CD4-positive, alpha-beta T cell treated with Interleukin-12 subunit alpha and Interleukin-12 subunit beta, for 1 hour (primary cell): ENCODE measurements at places on chromosomes 6 and 20.
A peak's percentile ranks its signal among the peaks of the same experiment; 100 is the strongest.

GRCh38 chr20:21529863-21530262 lies 16.0 kb upstream of the NKX2-2 start:
- DNase-seq = no peak

DNA sequence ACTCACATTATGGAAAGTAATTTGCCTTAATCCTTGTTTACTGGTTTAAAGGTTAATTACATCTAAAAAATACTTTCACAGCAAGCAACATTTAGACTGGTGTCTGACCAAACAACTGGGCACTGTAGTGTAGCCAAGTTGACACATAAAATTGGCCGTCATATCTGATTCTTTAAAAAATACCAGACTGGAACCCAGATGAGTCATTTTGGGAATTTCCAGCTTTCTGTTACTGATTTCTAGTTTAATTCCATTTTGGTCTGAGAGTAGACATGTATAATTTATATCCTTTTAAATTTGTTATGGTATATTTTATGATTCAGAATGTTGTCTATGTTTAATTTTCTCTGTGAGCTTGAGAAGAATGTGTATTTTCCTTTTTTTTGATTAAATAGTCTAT lies 44.1 kb downstream of the SCP2D1 start:
- DNase-seq = no peak

DNA sequence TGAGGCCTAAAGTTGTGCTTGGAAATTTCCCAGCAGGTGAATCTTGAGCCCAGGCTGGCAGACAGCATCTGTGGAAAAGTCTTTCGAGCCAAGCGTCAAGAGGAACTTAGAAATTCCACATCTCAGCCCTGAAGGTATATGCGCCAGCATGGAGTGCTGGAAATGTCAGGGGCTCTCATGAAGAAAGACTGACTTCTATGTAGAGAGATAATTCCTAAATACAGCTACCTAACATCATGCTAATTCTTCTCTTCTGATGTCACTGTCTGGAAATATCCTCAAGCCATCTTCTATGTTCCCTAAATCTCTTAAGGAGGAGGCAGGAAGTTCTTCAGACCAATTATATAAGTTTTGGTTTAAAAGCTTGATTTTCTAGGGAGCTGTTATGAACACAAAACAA lies 492.4 kb upstream of the MARCKS start:
- no peak for DNase-seq

DNA sequence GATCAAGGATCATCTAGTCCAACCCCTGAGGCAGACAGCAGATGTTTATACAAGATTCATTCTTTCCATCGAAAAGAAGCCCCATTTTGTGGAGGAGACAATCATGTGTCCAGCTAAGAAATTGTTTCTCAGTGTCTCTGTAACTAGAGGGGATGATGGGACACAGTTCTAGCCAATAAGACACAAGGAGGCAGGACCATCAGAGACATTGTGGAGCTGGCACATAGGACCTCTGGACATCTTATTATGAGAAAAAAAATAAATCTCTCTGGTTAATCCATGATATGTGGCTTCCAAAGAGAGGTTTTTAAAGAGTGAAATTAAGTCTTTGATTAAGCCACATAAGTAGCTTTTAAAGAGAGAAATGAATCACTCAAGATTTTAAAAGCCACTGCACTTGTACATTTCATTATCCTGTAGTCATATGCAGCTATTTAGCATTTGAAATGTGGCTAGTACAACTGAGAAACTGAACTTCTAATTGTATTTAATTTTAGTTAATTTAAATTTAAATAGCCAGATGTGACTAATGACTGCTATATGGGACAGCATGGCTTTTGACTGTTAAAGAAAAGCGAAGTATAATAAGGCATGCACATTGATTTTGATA lies 176.8 kb downstream of the TASP1 start:
- no peak for DNase-seq

- DNase-seq = peak; percentile 2
Measured at GRCh38 chr6:56243518-56244070, 3.8 kb downstream of the COL21A1 start.

- DNase-seq = peak; percentile 58
Measured at GRCh38 chr6:170553534-170554012, 466 bp upstream of the PSMB1 start.

DNA sequence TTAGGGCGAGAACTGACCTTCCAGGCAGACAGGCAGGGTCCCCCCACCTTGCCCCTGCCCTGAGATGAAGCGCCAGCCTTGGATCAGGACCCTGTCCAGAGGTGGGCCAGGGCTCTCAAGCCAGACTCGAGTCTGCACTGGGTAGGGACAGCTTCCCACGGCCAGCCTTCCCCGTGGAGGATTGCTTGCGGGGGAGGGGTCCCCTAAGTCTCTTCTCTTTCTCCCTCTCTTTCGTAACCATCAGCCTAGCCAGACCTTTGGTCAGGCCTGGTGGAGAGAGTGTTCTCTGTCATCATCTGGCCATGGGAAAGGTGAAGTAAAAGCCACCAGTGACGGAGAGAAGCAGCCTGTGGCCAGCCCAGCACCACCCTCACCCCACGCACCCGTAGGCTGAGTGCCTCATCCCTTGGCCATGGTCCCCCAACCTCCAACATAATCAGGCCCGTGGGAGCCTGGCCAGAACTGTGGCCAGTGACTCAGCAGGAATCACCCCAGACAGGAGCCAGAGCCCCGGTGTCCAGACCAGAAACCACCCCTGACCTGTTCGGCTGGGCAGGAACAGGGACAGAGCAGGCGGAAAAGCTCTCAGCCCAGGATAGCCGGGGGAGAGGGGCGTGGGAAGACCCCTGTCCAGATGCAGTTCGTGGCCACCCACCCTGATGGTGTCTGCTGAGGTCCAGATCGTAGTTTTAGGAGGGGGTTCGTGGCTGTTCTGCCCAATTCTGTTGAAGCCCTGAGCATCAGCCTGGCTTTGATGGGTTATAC lies 47.1 kb downstream of the SNAI1 start:
- no peak for DNase-seq
